ENCODE measurements at places on chromosomes 16 and 17.

- DNase-seq, result peak; percentile 52
Measured at GRCh38 chr17:47324224-47325020, 667 bp downstream of the EFCAB13 start.

DNA sequence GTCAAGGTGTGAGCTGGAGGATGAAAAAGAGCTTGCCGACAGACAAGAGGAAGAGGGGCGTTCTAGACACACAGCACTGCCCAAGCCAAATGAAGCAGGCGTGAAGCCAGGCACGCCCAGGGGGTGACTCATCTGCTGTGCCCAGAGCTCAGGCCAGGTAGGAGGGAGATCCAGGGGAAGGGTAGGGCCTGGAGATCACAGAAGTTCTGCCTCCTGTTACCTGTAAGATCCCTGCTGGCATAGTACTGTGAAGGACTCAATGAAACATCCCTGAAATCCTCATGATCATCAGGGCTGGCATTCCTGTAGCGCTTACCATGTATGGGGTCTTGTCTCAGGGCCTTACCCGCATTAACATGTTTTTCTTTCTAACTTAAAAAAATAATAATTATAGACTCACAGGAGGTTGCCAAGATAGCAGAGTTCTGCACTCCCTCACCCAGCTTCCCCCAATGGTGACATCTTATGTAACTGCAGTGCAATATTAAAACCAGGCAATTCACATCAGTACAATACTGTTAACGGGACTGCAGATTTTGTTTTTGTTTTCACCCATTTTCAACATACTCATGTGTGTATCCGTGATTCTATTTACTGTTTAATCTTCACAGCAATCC is 158.6 kb downstream of the XYLT1 start:
- no peak for DNase-seq

- no peak for DNase-seq
Measured at GRCh38 chr17:31560616-31561235, 169.3 kb downstream of the RAB11FIP4 start.

DNA sequence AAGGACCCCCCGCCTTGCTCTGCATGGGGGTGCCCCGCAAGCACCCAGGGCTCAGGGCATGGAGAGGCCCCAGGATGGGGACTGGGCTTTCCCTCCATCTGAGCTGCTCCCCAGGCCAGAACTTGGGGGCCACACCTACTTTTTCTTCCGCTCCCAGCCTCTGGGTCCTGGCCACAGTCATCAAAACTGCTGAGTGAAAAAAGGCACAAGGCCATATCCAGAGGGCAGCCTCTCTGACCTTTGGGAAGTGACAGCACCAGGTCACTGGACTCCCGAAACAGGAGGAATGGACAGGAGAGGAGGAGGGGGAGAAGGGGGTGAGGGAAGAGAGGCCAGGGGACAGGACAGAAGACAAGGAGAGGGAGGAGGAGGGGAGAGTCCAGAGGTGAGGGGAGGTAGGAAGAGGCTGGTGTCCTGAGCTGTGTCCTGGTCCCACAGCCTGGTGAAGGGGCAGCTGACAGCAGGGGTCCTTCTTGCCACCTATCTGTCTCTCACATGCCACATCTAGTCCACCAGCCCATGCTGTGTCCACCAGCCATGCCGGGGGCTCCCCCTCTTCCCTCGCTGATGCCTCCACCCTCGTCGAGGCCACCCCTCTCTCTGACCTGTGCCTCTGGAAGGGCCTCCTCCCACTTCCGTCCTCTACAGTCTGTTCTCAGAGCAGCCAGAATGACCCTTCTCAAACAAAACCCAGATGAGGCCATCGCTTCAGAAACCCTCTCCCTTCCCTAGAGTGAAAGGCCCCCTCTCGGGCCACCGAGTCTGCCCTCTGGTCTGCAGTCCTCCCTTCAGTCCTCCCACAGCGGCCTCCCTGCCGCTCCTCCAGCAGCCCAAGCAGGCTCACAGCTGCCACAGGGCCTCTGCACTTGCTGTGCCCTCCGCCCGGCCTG is 73.9 kb upstream of the TOB1 start:
- DNase-seq, result no peak

DNA sequence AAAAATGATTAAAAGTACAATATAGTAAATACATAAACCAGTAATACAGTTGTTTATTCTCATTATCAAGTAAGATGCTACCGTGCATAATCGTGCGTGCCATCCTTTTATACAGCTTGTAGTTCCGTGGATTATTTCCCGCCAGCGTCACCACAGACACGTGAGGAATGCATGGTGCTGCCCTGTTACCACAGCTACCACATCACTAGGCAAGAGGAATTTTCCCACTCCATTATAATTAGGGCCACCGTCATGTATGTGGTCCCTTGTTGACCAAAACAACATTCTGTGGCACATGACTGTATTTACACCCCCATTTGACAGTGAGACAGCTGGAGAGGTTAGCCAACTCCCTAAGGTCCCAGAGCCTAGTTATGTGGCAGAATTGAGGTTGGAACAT is 30.5 kb upstream of the LGALS9 start:
- no peak for DNase-seq

Data from activated naive CD4-positive, alpha-beta T cell treated with Interleukin-2 at 50 U/mL for 16 hours (primary cell).